ENCODE measurements at places on chromosomes 13 and 19.

- peak; percentile 38 for DNase-seq
Measured at GRCh38 chr19:45419396-45419795, 4.3 kb downstream of the ERCC1 start.

- DNase-seq, result peak; percentile 32
Measured at GRCh38 chr13:24063281-24063877, 97.1 kb upstream of the SPATA13 start.

DNA sequence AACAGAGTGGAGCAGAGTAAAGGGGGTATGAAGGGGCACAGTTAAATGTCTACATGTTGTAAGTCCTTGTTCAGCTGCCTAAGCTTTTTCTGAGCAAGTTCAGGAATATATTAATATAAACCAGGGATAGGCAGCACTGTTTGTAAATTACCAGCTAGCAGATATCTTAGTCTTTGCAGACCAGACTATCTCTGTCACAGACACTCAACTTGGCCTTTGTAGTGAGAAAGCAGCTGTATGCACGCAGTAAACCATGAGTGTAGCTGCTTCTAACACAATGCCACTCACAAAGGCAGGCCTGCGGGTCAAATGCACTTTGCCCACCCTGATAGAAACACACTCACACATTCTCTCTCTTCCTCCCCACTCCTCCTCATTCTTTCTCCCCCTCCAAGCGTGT lies 1016.9 kb downstream of the UQCRFS1 start:
- no peak for DNase-seq

DNA sequence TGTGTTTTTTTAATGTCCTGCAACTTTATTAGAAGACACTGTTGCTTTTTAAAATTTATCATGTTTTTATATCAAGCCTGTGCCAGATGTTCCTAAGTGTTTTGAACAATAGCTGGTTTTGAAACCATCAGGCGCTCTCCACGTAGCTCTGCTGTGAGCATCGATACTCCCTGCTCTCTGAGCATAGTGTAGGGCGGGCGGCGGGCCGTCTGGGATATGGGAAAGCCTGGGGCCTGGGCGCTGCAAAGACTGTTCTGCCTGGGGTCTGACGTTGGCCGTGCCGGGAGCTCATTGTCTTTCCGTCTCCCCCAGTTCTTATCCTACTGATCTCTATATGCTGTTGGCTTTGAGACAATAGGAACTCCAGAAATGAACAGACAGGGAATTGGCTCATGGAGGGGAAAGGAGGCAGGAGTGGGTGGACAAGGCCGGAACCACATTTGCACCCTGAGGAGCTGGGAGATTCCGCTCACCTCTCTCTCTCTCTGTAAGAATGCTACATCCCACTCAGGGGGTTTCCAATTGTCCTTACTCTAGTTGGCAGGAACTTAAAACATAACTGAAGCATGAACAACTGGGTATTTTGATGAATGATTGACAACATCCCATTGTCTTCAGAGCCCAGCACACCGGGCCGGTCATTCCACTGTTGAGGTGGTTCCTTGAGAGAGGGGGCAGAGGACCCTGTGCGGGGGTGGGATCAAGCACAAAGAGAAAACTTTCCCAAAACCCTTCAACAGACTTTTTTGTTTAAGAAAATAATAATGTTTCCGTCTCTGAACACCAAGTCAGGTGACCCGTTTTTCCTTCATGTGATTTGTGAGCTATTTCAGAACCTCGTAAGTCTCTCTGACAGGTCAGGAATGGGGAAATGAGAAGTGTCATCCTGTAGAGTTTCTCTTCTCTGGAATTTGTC lies 64.7 kb downstream of the COL4A2 start:
- DNase-seq, result no peak

- no peak for DNase-seq
Measured at GRCh38 chr13:104584481-104584880, 1518.3 kb upstream of the SLC10A2 start.

- no peak for DNase-seq
Measured at GRCh38 chr13:40779049-40779448, 8.1 kb upstream of the MRPS31 start.

DNA sequence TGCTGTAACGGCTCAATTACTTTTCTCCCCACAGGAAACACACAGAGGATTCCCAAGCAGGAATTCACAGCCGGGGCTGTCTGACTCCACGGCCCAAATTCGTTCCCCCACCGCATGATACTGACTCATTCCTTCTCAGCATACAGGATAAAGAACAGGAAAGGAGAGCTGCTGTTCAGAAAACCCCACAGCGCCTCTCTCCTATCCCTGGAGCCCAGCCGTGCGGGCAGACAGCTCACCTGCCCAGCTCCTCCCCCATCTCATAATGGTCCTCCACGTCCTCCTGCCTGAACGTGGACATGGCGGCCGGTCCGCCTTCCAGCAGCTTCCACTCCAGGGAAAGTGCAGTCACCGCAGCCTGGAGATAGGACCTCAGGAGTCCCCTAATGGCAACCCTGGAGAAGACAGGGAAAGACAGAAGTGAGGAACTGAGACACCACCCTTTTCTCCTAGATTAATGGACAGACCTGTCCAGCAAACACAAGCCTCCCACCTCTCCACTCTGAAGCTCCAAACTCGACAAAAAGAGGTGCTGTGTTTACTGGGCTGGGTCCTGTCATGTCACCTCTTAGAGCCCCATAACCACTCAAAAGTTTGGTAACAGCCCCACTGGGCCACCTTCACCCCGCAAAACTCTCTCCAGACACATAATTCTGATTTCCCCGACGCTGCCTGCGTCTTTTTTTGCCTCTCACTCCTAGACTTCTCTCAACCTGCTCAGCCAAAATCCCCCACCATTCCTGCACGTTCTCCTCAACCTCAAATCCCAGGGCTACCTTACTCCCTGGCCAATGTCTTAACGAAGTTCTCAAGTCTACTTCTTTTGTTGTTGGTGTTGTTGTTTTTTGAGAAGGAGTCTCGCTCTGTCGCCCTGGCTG lies 1.2 kb downstream of the DAPK3 start:
- DNase-seq, result no peak

GRCh38 chr19:48953990-48954594 lies 583 bp upstream of the BAX start:
- DNase-seq, result no peak

DNA sequence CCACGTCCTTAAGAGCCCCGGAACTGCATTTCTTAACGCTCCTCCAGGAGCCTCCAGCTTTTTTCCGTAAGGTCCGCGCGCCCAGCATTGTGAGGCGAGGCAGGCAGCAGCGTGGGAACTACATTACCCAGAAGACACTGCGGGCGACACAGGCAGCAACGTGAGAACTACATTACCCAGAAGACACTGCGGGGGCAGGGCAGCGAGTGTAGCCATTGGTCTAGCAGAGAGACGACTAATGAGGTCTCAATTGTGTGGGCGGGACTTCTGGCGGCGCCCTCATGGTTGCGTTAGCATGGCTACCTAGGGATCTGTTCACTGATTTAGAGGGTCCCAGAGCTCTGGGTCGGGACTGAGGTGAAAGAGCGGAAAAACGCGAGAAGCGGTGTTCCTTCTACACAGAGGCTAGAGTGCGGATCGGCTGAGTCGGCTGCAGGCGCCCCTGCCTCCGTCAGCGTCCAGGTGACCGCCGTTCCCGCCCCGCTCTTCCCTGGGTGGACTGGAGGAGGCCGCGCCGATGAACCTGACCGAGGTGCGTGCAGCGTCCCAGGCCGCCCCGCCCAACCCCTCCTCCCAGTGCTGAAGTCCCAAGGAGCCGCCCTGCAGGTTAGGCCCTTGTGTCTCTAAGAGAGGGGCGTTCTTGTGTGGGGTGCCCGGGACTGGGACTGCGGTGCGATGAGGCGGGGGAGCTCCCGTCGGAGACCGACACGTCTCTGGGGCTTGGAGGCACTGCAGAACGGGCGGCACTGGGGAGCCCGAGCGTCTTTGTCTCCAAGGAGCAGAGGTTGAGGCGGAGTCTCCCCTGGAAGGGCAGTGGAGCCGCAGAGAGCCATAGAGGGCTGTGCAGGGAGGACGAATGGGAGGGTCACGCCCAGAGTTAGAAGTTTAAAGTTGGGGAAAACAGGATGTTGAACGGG lies at the start of gene ZNF749:
TSS of gene ZNF749 (plus strand) at position 264 of the 917 bp plus-strand sequence. CDS start at position 518, 254 bp downstream.
- DNase-seq, result peak; percentile 99

DNA sequence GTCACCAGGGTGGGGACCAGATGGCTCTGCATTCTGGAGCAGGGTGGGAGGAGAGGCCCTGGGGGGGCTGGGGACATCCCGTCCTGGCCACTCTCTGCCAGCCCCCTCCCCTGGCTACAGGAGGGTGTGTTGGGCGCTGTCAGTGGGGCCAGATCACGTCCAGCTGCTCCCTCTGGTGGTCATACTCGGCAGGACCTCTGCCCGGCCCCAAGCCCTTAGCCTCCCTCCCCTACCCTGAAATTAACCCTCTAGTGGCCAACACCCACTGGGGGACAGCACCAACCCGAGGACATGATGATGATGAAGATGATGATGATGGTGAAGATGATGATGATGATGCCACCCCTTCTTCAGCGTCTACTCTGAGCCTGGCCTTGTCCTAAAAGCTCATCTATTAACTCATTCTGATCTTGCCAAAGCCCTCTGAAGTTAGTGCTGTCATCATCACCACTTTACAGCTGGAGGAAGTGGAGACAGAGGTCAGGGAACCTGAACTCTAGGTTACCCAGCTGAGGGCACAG lies 590 bp upstream of the LGI4 start:
- DNase-seq, result peak; percentile 66

DNA sequence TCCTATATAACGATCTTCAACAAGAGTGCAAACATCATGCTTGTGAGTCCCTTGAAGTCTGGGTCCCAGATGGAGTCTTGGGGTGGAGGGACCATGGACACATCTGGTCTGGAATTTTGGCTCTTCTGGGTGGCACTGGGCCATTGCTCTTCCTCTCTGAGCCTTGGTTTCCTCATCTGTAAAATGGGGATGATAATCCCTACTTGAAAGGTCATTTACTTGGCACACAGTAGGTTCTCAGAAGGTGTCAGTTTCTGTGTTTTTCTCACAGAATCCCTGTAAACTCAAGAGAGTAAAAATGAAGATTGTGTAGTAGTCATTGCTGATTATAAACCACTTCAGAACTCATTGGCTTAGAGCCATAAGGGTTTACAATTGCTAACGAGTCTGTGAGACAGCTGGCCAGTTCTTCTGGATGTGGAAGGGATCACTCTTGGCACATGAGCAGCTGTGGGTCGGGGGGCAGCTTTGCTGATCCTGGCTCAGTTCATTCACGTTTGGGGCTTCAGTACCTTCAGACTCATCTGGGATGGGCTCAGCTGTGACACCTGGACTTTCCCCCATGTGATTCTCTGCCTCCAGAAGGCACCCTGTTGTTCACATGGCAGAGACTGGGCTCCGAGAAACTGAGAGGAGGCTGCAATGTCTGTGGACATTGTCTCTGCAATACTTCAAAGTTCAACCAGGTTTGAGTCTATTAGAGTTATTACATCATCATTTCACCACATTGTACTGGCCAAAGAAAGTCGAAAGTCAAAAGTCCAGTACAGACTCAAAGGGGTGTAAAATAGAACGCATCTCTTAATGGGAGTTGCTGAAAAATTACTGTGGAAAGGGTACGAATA lies 7.8 kb downstream of the CYP4F12 start:
- DNase-seq, result no peak

- no peak for DNase-seq
Measured at GRCh38 chr13:49690133-49690994, 922 bp downstream of the EBPL start.

GRCh38 chr13:99610702-99611289 lies 109.5 kb downstream of the TM9SF2 start:
- no peak for DNase-seq

DNA sequence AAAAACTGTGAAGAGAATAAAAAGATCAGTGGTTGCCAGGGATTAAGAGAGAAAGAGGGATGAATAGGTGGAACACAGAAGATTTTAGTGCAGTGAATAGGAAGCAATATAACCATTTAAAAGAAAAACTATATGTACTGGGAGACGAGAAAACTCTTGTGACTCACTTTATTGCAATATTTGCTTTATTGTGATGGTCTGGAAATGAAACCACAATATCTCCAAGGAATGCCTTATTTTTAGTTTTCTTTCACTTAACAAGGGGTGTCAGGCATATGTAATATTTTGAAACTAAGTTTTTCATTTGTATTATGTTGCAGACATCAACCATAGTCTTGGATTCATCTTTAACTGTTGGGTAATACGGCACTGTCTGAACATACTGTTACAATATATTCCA lies 1308.2 kb downstream of the PCDH9 start:
- no peak for DNase-seq

DNA sequence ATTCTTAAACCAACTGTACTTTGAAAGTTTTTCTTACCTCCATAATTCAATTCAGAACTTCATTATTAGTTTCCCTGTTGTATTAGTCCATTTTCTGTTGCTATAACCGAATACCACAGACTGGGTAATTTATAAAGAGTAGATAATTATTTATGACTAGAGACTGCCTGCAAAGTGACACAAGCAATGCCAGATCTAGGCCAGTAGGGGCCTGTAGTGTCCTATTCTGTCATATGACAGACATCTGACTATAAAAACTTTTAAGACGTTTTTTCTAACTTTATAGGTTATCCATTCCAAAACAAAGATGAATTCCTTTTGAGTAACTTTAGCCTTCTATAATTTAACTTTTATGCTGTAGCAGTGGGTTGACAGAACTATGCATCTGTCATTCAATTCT lies 2783.8 kb downstream of the PCDH9 start:
- no peak for DNase-seq

DNA sequence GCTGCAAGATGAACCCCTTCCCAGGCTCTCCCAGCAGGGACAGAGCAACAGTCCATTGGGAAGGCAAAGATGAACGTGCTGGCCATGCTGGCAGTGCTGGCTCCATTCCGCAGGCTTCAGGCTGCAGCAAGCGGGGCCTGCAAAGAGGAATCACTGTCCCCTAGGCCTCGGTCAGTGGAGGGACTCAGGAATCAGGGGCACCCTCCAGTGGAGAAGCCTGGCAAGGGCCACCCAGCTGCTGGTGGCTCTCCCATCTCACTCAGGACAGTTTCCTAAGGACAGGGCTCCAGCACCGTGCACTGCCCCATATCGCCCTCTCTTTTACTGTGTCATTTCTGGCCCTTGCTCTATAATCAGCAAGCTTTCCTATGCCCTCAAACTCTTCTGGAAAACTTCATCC lies 498.6 kb downstream of the EFNB2 start:
- no peak for DNase-seq

GRCh38 chr19:14470031-14470876 lies 4.9 kb downstream of the PTGER1 start:
- no peak for DNase-seq

DNA sequence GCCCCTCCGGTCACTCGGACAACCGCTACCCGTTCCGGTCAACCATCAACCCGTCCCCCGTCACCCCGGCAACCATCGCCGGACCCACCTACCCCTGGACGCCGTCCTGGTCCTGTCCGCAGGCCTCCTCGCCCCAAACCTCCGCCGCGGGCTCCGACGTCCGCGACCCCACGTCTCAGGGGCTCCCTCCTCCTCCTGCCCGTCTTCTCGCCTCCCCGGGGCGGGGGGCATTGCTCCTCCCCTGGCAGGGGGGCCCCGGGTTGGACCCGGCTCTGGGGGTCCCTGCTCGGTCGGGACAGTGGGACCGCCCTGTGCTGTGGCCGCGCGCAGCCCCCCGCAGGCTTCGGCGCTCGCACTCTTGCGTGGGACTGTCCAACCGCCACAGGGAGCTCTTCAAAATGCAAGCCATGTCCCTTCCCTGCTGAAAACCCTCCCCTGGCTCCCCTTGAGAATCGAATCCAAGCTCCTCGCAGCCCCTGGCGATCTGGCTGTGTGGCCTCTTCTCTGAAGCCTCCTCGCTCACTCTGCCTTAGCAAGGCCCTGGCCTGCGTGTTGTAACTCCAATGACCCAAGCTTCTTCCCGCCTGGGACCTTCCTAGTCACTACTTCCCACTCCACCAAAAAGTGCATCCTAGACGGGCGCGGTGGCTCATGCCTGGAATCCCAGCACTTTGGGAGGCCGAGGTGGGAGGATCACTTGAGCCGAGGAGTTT lies 8.4 kb downstream of the EPHX3 start:
- no peak for DNase-seq

Data from activated CD4-positive, alpha-beta T cell treated with anti-CD3 and anti-CD28 coated beads, Interleukin-2, amount 10 ng/mL, durations not matched to agents 7 days and 5 days (primary cell).